ENCODE measurements at places on chromosomes 12 and 14.

GRCh38 chr12:4174417-4174816, 99.1 kb upstream of the CCND2 start:
- no peak for DNase-seq

DNA sequence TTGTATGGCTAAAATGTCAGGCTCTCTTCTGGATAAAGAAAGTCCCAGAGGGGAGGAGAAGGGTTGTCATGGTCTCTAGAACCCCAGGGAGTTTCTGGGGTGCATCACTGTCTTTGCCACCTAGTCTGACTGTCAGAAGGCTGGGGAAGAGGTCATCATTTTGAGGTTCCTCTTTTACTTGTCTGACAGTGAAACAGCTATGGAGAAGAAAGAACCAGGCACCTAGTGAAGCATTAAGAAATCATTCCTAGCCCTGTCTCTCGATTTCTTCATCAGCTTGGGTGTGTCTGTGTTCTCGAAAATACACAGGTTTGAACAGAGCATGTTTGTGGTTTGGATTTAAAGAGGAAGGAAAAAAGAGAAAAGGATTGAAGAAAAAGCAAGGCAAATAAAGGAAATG, 158.7 kb upstream of the LRIG3 start:
- no peak for DNase-seq

DNA sequence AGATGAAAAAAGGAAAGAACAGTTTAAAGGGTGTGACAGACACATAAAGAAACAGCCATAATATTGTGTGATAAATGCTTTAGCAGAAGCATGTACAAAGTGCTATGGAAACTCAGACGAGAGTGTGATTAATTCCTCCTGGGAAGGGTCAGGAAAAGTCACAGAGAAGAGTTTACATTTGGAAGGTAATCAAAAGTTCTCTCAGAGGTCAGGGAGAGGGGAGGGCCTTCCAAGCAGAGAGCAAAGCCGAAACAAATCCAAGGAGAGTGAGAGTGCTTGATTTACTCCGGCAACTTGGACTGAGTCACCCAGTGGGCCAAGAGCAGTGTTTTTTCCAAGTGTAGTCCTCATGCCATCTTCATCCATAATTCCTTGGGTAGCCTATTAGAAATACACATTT, 108.3 kb downstream of the IGF1 start:
- DNase-seq = no peak

DNA sequence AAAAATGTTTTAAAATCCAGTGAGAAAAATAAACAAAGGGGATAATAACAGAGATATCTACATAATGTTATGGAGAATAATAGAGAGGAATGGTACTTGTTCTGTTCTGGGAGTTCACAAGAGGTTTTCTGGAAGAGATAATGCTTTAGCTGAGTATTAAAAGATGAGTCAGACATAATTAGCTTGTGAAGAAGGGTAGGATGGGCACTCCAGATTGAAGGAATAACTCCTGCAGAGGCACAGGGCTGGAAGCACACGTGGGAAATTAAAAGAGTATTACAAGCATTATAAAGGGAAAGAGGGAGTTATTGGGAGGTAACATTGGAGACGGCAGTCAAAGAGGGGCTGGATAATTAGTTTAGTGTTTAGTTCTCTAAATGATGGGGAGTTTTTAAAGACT, 124.9 kb upstream of the BTG1 start:
- DNase-seq = no peak

DNA sequence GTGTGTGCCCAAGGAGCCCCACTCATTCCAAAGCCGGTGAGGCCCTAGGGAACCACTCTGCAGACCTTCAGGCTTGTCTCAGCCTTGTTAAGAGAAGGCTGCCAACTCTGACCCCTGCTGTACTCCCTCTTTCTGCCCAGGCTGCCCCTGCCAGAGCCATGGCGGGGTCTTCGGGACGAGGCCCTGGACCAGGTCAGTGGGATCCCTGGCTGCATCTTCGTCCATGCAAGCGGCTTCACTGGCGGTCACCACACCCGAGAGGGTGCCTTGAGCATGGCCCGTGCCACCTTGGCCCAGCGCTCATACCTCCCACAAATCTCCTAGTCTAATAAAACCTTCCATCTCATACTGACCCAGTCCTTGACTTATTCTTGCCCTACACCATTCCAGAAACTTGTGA, 7.3 kb downstream of the MYG1 start:
- no peak for DNase-seq

DNA sequence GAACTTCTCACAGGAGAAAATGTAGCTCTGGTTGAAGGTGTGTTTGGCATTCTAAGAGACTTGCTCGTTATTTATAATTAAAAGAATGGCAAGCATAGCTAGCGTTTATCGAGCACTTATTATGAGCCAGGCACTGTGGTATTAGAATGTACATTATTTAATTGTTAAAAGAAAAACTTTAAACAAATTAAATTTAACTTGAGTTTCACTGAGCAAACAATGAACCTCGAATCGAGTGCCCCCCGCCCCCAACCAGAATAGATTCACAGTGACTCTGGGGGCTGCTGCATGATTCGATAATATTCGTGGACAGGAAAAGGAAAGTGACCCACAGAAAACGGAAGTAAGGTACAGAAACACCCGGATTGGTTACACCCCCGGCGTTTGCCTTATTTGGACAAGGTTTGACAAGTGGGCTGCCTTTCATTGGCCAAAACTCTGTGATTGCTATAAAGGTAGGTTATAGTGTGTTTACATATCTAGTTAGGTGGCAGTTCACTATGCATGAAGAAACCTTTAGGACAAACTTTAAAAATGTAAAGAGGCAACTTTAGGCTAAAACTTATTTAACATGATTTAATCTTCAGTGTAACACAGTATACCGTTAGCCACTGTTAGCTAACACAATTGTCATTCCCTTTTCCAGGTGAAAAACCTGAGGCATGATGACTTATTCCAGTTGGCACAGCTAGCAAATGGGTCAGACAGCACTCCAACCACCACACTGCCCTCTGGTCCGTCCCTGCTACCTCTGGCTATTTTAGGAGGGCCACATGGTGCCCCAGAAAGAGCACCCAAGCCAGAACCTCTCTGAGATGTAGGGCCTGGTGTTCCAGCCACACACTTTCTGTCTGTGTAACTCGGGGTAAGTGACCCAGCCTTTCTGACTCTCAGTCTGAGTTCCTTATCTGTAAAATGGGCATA, 7.1 kb downstream of the SCNN1A start:
- DNase-seq = no peak

DNA sequence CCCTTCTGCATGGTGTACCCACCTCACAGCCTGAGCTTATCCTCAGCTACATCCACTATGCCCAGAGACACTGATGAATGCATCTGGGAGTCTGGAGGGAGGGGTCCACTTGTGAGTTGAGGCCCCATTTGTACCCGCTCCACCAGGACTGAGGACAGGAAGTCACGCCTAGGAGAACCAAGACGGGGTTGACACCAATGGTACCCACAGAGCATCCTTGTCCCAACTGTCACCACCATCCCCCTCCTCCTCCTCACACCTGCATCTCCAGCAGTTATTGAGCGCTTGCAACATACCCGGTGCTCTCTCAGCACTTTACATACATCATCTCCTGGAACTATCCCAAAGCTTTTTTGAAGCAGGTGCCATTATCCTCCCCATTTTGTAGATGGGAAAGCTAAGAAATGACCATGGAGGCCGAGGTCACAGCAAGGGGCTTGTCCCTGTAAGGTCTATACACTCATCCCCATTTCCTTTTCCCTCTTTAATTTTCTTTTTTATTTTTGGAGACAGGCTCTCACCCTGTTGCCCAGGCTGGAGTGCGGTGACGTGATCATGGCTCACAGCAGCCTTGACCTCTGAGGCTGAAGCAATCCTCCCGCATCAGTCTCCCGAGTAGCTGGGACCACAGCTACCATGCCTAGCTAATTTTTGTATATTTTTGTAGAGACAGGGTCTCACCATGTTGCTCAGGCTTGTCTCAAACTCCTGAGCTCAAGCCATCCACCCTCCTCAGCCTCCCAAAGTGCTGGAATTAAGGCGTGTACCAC, 31.7 kb downstream of the DGLUCY start:
- no peak for DNase-seq

DNA sequence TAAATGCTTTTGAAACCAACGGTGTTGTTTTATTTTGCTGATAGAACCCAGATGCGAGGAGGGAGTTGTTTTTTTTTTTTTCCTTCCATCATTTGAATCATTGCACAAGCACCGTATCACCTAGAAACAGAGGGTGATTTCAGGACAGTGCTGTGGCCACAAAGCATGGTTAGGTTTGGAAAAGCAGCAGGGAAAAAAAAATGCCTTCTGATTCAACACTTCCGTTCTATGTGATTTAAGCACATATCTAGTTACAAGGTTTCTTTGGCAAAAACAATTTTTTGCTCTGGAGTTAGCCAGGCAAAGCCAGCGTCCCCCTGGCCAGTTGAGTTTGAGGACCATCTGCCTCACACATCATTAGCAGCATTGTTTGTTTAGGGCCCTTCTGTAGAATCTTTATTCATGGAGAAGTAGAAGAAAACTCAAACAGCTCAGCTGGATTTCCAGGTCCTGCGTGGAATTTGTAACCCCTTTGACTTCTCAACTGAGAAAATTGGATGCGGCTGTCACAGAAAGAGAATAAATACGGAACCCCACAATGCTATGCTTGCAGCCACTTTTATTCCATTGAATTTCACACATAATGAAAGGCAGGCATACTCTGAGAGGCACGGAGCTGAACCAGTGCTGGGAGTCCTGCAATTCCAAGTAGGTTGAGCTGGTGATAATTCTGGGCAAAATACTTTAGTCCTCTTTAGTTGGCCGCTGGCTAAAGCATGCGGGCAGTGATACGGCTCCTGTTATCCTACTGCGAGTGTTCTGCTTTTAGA, 17.0 kb upstream of the WNT5B start:
- no peak for DNase-seq

DNA sequence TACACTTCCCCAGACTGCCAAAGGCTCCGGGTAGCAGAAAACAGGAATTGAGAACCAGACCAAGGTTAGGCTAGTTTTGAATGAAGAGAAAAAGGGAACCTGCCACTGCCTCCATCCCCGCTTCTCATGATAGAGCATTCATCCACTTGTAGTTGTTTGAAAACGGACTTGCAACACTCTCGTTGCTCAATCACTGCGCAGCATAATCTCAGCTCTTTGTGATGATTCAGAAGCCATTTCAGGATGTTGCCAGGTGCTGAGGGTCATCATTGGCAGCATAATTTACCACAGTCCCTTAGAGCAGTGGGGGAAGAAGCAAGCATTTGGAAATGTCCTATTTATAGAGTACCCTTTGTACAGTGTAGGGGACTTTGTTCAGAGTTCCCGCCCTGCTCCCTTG, 25.6 kb downstream of the KCNK13 start:
- DNase-seq = no peak

DNA sequence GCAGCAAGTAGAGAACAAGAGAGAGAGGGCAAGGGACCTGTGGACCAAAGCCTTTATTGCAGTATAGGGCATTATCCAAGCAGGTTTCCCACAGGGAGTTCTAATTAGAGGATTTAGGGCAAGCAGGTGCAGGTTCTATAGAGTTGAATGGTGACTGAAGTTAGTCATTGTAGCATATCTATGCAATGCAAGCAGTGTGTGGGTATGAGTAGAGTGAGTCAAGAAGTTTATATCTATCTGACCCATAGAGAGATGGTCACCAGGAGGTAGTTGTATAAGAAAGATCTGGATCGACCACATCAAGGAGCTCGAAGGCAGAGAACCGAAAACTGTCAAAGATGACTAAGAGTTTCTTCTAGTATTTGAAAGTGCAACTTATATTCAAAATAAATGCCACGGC, 167.3 kb downstream of the PLCZ1 start:
- DNase-seq = no peak

DNA sequence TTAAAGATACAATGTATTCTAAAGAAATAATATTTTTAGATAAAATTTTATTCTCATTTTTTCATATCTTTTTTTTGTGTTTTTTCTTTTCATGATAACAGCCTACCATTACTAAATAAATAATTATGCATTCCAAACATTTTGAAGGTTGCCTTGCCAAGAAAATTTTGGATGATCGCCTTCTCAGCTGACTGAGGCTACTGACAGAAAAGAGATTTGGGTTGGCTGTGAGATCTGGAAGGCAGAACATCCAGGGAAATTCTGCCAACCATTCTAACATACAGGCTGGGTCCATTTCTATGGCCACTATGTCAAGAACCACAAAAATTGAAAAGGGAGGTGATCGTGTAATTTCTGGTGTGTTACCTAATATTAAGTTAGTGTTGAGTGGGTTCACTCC, 48.1 kb downstream of the GALNT8 start:
- no peak for DNase-seq

DNA sequence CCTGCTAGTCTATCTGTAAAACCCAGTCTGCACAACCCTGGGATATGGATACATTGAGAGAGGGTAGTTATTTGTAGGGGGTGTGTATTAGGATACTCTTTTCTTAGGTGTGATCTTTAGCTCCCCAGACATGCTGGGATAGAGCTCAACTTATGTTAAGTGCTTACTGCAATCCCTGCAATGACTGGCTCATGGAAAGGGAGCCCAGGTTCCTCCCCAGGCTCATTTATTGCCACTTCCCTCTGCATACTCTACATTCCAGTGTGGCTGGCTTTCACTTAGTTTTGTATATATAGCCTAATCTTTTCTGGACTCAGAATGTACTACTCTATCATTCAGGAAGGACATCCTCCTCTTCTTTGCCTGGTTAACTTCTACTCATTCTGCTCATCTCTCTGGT, 172.0 kb downstream of the SYT10 start:
- no peak for DNase-seq

- DNase-seq = no peak
These were observed 73.1 kb upstream of the SLC38A2 start for GRCh38 chr12:46445551-46446235.

DNA sequence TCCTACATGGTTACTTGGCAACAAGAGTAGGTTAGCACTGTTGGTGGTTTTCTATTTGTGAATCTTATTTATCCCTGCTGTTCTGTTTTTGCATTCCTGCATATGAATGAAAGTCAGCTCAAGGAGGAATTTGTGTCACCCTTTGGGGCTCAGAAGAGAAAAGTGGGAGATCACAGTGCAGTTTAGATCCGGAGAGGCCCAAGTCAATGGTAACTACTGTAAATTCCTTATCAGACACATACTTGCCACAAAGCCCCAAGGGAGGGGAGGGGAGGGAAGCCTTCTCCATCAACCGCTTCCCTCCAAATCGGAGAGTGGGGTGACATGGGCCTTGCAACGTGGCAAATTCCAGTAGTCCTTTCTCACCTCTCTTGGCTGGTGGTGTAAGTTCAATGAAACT, 15.0 kb downstream of the GSG1 start:
- DNase-seq = no peak

DNA sequence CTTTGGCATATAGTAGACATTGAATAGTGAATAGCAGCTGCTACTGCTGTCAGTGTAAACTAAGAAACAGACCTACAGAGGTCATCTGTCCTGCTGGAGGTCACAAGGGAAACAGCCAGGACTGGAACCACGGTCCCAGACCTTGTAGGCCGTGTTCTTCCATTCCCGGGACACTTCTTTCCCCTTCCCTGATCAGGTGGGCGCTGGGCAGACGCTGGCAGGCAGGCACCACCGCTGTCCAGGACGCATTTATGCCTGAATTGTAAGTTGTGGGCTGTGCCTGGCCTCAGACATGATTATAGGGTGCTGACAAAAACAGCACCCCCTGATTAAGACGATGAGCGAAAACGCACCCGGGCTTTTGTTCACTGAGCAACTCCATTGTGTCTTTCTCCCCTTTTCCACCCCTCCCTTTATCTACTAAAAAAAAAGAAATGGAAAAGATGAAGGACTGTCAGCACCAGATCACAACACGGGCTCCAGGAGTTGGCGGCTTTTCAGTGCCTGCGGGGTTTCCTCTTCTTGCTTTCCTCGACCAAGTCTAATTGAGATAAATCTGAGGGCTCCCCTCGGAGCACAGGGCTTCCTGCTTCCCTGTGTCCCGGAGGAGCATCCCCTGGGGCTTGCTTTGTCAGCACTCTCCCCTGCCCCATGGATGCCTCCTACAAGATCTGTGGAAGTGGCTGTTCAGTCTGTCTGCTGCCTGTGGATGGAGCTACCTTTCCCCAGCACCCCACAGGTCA, 80.6 kb downstream of the TSPAN9 start:
- no peak for DNase-seq

Data from stimulated activated CD8-positive, alpha-beta memory T cell treated with anti-CD3 and anti-CD28 coated beads, Interleukin-4, amount 100 ng/mL, for 1 hour (primary cell).